ENCODE measurements at places on chromosomes 12 and 14.

DNA sequence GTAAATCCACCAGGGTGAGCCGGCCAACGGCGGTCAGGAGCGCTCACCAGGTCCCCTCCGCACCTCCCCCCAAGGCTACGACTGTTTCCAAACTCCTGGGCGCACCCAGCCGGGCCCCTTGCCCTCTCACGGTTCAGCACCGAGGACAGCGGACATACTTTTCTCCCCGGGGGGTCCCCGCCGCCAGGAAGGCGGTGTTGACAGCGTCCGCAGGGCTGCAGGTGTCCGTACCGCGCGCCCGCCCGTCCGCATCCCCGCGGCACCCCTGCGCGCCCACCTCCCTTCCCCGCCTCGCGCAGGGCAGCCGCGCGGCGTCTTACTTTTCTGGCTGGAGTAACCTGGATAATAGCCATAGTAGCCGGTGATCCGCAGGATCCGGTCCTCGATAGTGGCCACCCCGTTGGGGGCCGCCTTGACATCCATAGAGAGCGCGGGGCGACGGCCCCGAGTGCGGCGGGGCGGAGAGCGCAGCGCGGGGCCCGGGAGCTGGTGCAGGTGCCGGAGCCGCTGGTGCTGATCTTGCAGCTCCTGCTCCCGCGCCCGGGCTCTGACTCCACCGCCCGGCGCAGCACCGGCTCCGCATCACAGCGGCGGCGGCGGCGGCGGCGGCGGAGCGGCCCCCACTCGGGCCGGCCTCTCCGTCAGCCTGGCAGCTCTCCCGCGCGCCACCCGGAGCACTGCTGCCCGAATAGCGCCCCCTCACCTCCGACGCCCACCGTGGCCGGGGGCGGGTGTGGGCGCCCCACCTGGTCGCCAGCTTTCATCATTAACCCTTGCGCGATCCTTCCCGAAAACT is at the start of gene SLC35F4:
Gene SLC35F4 (minus strand): TSS at position 690 of the 796 bp plus-strand sequence.
- DNase-seq = no peak

DNA sequence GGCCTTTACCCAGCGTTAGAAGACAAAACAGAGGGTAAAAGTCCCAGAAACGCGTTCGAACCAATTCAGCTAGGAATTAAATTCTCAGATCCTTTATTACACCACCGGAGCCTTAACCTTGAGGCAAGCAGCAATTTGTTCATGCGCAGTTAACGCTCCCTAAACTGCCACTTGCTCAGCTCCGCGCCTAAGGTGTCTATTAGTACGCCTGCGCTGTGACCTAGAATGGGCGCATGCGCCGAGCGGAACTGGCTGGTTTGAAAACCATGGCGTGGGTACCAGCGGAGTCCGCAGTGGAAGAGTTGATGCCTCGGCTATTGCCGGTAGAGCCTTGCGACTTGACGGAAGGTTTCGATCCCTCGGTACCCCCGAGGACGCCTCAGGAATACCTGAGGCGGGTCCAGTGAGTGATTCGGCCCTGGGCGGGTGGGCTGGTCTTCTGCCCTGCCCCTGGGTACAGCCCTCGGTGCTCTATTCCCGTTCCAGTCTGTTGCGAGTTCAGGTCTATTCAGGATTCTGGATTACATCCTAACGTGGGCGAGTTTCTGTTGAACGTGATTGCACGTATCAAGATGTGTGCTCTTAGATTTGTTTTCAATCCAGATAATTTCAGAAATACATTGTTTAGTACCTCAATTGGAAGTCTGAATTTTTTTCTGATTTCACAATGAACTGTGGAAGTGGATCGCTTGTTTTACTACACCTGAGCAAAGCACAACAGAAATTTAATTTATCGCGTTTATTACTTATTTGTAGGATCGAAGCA is at the start of gene GEMIN2:
Gene GEMIN2 (plus strand): TSS at position 251 of the 766 bp plus-strand sequence. CDS start 16 bp downstream, at position 267.
- peak; percentile 97 for DNase-seq

- DNase-seq = no peak
These were observed 225.4 kb upstream of the KITLG start for GRCh38 chr12:88805692-88806091.

- DNase-seq = no peak
These were observed 136.4 kb downstream of the SLC35F4 start for GRCh38 chr14:57729208-57730187.

GRCh38 chr14:72796935-72797334 is 97.0 kb downstream of the DPF3 start:
- DNase-seq = no peak

DNA sequence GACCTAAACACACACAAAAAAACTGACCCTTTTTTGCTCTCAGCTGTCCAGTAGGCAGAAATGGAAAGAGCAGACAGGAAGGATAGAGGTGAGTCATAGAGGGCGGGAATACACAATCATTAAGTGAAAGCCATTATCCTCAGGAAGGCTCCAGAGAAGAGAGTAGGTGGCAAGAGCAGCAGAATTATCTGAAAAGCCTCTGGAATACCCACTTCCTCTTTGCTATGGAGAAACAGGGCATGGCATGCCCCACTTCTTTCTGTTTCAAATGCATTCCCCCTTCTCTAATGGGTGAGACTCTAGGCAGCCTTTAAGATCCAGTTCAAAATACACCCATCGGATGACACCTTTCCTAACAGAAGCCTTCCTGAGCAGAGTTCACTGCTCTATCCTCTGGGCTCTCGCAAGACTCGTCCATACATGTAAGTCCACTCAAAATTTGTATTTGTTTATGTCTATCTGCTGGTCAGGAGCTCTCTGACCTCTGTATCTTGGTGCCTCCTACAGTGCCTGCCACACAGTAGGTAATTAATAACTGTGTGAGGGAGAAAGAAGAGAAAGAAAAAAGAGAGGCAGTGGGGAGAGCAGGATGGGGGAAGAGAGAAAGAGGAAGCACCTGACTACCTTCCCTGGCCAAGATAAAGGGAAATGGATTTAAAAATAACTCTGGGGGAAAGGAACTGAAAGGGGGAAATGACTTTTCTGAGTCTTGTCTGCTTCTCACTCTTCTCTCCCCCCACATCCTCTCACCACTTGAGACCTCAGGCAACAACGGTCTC is 8.5 kb downstream of the KLHL33 start:
- DNase-seq = no peak

GRCh38 chr12:66119229-66119869 is 11.2 kb downstream of the LLPH start:
- DNase-seq = no peak

DNA sequence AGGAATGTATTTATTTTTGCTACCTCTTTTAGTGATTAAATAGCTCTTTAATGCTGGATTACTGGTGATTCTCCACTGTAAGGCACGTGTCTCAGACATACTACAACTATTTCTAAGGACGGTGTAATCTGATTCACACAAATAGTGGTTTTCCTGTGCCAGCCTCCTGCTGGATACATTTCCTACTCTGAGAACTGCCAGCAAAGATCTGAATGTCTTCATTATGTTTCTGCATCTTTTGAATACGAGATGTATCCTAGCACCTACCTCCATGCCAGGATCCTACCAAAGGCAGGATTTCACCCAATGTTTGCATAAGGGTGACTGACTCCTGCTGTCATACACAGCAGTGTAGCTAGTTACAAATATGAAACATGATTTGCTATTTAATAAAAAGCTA is 120.6 kb downstream of the PRICKLE1 start:
- DNase-seq = no peak

- no peak for DNase-seq
These were observed 45.0 kb upstream of the OR6J1 start for GRCh38 chr14:22689199-22689598.

DNA sequence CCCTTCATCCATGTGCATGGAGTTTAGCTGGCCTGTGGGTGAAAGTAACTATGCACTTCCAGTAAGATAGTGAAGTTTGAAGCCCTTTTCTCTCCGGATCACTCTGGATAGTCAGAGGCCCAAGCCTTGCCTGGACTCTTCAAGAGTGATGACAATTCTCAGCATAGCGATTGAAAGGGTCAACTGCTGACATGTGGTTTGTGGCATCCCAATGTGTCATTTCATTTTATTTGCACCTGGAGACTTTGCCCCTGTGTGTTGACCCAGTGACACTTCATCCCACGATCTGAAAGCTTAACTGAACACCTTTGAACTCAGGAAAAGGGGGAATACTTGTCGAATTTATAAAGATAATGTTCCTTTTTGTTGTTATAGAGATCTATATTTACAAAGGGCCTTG is 711.9 kb upstream of the TMEM132C start:
- no peak for DNase-seq

- DNase-seq = peak; percentile 6
These were observed 72.3 kb downstream of the LRIG3 start for GRCh38 chr12:58847901-58848600.

- no peak for DNase-seq
These were observed 113.7 kb upstream of the MYF6 start for GRCh38 chr12:80593766-80594165.

- no peak for DNase-seq
These were observed 250.9 kb upstream of the CRY1 start for GRCh38 chr12:107344035-107344808.

DNA sequence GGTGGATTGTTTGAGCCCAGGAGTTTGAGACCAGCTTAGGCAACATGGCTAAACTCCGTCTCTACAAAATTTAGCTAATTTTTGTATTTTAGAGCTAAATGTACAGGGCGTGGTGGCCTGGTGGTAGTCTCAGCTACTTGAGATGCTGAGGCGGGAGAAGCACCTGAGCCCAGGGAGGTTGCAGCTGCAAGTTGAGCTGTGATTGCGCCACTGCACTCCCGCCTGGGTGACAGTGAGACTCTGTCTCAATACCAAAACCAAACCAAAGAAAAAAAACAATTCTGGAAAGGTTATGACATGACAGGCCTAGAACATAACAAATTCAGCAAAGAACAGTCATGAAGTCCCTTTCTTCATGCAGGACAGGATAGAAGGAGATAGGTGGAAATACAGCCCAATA is 25.7 kb downstream of the WDR89 start:
- no peak for DNase-seq

DNA sequence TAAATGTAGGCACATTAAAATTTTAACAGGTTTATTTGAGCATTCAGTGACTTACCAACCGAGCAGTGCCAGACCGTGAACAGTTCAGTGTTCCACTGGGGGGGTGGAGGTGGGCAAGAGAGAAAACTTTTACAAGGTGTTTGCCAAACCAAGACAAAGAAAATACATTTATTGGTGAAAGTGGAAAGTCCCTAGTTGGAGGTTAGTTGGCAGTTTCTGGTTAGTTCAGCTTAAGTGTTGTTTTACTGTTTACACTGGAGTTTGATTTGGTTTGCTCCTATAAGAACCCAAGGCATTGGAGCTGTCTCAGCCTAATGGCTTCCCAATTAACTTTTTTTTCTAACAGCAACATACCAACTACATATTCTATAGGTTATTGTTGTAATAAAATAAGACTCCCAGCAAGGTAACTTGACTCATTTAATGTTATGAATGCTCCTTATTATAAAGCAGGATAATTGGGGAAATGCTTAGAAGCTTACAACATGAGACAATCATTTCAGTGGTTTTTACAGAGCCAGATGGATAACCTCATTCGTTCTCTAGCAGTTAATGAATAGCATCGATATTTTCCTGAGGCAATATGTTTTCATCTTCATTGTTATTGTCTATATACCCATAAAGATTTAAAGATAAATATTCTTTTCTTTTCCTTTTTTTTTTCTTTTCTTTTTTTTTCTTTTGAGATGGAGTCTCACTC is 115.8 kb downstream of the ETNK1 start:
- no peak for DNase-seq

- no peak for DNase-seq
These were observed 17.5 kb downstream of the RASSF3 start for GRCh38 chr12:64627771-64628170.

DNA sequence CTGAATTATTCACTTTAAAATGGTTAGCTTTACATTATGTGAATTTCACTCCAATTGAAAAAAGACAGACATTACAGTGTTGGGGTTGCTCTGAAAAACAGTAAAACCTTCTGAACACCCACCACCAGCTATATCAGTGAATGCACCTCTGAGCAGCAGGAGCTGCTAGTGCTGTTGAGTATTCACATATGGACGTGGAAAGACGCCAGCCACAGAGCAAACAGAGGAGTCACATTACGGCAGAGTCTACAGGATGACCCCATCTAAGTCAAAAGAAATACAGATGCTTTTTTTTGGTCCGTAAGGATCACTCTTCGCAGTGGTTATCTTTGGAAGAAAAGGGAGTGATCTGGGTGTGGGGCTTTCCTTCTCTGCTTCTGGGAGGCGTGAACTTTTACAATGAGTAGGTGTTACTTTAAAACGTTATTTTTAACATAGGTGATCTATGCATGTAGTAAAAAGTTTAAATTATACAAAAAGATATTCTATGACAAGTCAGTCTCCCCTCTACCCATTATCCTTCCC is 4.5 kb downstream of the HVCN1 start:
- DNase-seq = no peak

GRCh38 chr12:94799136-94799535 is 148.8 kb upstream of the TMCC3 start:
- no peak for DNase-seq

- DNase-seq = no peak
These were observed 8.6 kb upstream of the STRAP start for GRCh38 chr12:15873556-15873955.

DNA sequence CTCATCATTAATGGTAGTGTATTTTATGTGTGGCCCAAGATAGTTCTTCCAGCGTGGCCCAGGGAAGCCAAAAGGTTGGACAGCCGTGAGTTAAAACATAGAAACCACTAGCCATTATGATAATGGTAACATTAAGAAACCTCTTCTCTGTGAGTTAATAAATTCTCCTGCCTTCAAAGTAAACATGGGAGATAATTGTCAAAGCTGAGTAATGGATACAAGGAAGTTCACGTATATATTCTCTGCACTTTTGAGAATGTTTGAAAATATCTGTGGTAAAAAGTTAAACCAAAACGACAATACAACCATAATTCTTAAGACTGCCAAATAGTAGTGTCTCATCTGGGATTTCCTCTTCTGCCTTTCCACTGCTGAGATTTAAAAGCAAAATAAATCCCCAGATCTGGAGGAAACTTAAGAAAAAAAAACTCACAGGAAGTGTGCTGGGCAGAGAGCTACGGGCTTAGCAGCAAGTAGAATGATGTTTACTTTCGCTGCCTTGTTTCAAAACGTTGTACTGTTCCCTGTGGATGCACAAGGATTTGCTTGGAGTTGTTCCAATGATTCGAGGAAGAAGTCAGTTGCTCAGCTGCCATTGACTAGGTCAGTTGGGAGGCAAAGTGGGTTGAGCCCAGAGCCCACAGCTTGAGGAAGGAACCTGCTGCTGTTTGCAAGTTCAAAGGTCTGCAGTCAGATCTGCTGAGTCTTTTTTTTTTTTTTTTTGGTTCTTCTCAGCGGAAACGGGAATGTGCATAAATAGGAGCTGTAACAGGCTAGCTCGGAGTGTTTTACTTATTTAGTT is 1.7 kb downstream of the TPCN1 start:
- peak; percentile 19 for DNase-seq

GRCh38 chr14:24398653-24399446 is at the start of gene NYNRIN:
TSS of gene NYNRIN (plus strand) at chr14:24399003. CDS start at chr14:24399247, 244 bp downstream.
- DNase-seq = peak; percentile 28

DNA sequence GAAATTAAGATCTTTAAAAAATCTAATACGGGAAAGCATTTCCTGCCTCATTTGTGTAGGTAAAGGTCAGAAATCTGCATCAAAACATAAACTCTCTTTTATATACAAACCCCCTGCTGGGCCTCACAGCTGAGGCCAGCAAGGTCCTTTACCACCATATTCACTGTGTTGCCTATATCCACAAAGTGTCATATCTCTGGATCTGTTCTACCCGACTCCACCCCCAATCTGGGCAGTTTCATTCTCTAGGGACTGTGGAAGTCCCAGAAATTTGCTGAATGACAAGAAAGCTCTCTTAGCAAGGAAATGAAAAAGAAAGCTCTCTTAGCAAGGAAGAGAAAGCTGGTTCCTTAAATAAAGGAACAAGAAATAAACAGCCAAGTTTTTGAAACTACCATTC is 301.7 kb downstream of the KCNH5 start:
- DNase-seq = no peak
